ENCODE measurements at places on chromosomes 4 and X.

DNA sequence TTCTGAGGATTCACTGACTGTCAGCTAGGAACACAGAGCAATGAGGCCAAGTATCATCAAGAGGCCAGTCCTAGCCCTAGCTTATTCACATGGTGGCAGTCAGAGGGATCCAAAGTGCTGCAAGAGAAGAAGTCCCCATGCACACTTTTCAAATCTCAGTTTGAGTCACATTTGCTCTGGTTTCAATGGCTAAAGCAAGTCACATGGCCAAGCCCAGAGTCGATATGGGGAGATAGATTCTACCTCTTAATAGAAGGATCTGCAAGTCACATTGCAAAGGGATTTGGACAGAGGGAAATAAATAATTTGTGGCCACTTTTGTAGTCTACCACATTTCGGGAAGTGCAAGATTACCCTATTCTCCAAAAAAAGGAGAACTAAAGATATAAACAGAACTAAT, 3.7 kb upstream of the LCORL start:
- DNase-seq, result no peak

GRCh38 chr4:42482516-42483327, 85.4 kb downstream of the SHISA3 start:
- DNase-seq, result no peak

- no peak for DNase-seq
Measured at GRCh38 chr4:996997-997374, 3.8 kb upstream of the SLC26A1 start.

GRCh38 chr4:83282049-83282535, 2.5 kb downstream of the COQ2 start:
- DNase-seq, result no peak

GRCh38 chr4:10697086-10697485, 12.5 kb upstream of the CLNK start:
- DNase-seq, result no peak

GRCh38 chr4:147194604-147195003, 248.9 kb upstream of the TTC29 start:
- DNase-seq, result no peak

DNA sequence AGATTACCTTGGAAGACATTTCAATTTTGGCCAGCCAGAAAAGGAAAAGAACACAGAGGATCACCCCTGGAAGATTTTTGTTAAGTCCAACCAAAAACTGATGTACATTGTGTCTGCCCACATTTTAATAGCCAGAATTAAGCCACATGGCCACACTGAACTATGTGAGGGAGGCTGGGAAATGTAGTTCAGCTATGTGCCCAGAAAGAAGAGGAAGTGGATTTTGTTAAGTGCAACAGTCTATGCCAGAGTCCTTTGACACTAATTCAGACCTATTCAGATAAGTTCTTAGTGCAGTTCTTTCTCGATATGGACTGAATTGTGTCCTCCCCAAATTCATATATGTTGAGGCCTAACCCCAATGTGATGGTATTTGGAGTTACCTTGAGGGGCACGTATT, 18.4 kb downstream of the PRPS1 start:
- DNase-seq, result no peak

DNA sequence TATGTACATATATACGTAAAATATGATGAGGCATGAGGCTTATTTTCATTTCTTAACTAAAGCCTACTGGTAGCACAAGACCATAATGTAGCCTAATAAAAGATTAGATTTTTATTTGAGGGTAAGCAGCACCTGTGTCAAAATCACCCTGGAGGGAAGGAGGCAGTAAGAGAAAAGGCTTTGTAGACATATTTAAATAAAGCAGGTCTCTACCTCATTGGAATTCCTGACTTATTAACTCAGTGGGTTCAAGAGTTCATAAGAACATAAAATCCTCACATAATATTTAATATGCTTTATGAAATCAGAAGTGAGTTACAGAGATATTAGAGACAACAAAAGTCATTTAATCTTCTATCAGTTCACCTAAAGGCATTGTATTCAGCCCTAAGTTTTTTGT, 261.6 kb upstream of the ANKRD50 start:
- no peak for DNase-seq

DNA sequence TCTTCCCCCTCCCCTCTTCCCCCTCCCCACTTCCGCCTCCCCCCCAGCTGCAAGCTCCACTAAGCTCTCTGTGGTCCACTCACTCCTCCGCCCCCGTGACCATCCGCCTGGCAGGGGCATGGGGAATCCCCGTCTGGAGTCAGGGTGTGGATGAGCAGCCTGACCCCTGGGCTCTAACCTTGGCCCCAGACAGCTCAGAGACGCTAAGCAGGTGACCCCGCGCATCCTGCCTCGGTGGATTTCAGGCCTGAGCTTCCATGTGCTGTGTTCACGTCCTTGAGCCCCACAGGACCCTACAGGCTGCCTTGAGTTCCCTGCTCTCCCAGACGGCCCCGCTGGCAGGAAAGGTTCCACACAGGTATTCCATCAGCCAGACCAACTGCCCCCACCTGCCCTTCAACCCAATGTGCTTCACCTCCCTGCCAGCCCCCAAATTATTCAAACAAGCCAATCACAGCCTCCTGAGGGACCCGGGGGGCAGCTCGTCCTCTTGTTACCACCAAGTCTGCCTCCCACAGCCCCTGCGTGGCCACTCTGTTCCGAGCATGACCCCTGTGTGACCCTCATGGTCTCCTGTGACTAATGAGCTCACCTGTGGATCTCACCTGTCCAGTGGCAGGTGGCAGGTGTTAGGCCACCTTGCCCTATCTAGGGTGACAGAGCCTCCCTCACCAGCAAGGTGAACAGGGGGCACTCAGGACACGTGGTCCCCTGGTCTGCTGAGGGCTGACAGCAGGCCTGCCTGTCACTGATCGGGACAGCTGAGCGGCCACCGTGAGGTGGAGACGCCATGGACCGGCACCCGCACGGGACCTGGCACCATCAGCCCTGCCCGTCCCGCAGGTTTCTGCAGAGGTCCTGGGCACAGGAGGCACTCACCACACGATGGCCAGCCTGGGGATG, 73.2 kb upstream of the MXD4 start:
- DNase-seq, result no peak

DNA sequence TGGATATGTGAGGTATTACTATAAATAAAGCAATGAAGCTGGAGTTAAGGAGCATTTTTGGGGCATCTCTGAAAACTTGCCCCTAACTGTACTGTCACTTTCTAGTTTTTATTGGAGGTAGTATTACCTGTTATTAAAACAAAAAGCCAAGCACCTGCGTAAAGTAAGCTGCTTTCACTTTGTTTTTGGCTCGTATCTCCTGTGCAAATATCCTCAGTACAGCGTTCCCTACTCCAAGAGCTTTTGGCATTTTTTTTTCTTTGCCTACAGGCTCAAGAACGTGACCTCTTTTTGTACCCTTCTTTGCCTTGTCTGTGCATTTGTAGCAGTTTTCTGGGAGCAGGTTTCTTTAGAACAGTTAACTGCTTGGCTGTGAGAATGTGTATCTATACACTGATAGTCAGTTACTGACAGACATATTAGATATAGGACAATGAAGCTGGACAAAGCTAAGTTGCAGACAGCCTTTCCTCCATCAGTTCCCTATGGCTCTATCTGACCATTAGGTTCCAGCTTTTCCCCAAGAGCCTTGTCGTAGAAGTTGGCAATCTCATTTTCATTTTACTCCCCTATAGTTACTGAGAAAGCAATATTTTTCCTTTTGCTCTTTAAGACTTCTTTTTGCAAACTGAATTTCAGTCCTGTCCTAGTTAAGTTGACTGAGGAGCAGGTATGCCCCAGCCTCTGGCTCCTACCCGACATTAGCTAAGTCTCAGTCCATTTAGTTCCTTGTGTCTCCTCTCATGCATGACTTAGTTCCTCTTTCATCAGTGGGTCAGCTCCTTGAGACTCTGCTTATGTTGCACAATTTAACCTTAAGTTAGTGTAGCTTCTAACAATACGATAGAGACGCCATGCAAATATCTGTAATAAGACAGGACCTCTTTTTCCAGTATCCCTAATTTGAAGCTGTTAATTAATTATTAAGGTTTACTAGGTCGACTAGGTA, 71.5 kb upstream of the HPRT1 start:
- no peak for DNase-seq

DNA sequence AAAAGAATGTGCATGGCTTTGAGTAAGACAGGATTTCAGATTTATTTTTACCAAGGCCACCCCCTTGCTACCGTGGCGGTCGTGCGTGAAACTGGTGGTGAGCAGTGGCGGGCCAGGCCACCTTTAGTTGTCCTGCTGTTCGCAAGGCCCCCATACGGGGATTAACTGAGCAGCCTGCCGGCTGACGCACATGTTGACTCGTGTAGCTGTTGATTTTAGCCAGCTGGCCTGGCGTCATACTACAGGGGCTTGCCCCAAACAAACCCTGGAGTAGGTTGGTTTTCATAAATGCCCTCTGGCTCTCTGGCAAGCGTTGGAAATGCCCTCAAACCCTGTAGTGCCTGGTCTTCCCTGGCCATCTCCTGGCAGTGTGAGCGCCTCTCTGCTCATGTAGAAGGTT, 28.4 kb downstream of the WFS1 start:
- no peak for DNase-seq

DNA sequence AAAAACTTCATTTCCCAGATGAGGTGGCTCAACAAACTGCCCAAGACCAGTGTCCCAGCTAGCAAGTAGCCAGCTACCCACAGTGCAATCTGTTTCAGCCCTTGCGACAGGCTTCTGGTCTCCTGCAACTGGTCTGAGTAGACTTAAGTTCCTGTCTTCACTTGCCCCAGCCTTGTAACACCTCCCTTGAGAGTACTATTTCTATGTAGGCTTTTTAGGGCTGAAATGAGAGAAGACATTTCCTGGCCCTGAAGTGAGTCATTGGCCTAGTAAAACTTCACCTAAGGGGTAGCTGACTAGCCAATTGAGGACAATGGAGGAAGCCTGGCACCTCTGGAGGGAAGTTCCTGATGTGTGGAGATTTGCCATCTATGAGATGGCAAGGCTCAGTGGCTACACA, 80.1 kb upstream of the STIM2 start:
- DNase-seq, result no peak

DNA sequence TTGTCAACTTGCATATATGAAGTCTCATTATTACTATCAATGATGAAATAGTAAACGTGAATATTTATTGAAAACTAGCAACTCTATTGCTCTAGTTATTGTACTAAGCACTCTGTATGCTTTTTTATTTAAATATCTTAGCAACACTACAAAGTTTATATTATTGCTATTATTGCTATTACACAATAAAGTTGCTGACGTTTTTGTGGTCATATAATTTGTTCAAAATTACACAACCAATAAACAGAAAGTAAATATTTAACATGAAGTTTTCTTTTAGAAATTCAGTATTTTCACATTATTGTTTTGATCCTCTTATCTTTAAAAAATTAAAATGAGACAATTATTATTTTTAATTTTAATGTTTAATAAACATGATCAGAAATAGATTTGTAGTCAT, 1521.1 kb upstream of the PCDH7 start:
- no peak for DNase-seq

- no peak for DNase-seq
Measured at GRCh38 chr4:127355743-127356142, 277.0 kb upstream of the INTU start.

GRCh38 chr4:25113915-25114904, 46.0 kb downstream of the SEPSECS start:
- peak; percentile 3 for DNase-seq

- no peak for DNase-seq
Measured at GRCh38 chr4:61468024-61468720, 268.0 kb downstream of the ADGRL3 start.

DNA sequence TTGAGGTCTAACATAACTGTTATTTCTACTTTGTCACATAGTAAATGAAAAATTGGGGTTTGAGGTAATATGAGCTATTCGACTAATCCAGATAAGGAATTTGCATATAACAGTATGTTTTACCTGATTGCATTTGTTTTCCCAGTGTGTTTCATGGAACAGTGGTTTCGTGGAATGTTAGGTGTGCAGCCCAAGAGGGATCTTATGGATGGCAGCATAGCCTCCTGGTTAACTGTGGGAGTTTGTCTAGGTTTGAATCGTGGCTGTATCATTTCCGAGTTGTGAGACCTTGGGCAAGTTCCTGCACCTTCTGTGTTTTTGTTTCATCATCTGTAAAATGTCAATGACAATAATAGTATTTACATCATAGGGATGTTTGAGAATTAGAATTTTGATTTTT, 7.9 kb downstream of the BMPR1B start:
- no peak for DNase-seq

DNA sequence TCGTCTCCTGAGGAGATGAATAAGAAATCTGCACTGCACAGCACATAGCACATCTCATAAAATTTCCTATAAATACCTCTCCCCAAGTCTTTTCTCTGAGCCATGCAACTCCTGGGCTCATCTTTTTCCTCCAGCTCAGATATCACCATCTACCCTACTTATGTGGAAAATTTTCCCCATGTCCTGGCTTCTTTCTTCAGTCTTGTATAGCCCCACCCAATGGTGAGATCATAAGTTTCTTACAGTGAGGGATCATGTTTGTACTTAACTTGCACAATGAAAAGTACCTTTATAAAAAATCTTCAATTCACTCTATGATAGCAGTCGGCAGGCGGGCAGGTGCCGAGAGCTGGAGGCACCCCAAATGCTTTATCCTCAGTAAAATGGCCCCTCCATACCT, 198.6 kb upstream of the S100G start:
- DNase-seq, result no peak

DNA sequence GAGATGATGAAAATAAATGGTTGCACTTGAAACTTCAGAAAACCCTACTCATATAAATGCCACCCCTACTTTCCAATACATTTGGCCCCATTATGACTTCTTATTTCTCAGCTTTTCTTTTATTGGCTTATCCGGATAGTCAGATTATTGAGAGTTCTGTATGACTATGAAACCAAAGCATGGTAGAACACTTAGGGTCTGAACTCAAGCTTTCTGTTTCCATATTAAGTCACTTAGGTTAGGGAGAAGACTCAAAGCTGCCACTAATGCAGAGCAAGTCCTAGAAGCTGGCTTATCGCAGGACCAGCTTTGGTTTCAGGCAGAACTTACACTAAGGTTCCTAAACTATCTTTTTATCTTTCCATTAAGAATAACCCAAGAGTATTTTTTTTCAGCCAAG, 229.9 kb upstream of the CPEB2 start:
- no peak for DNase-seq

DNA sequence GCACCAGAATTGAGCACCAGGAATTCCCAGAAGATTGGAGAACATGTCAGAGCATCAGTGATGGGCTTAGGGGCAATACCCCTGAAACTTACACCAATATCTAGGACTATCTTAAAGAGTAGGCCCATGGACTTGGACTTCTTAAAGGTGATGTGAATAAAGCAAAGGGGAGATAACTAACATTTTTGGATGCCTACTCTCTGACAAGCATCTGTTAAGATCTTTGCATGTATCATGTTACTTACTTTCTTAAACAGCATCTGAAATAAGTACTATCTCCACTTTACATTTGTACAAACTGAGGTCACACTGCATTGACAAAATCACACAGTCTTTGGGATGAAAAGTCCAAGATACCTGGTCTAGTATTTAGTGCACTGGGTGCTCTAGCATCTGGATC, 258.6 kb upstream of the ARSJ start:
- DNase-seq, result no peak

GRCh38 chr4:1252928-1253492, 4.1 kb upstream of the CTBP1 start:
- DNase-seq, result no peak

- no peak for DNase-seq
Measured at GRCh38 chr4:10201381-10202223, 85.0 kb upstream of the WDR1 start.

Data from GOT3 (cell line).